ENCODE measurements at places on chromosomes 6 and 20.

- DNase-seq: no peak
Measured at GRCh38 chr6:4031442-4031841, 47.5 kb downstream of the FAM217A start.

DNA sequence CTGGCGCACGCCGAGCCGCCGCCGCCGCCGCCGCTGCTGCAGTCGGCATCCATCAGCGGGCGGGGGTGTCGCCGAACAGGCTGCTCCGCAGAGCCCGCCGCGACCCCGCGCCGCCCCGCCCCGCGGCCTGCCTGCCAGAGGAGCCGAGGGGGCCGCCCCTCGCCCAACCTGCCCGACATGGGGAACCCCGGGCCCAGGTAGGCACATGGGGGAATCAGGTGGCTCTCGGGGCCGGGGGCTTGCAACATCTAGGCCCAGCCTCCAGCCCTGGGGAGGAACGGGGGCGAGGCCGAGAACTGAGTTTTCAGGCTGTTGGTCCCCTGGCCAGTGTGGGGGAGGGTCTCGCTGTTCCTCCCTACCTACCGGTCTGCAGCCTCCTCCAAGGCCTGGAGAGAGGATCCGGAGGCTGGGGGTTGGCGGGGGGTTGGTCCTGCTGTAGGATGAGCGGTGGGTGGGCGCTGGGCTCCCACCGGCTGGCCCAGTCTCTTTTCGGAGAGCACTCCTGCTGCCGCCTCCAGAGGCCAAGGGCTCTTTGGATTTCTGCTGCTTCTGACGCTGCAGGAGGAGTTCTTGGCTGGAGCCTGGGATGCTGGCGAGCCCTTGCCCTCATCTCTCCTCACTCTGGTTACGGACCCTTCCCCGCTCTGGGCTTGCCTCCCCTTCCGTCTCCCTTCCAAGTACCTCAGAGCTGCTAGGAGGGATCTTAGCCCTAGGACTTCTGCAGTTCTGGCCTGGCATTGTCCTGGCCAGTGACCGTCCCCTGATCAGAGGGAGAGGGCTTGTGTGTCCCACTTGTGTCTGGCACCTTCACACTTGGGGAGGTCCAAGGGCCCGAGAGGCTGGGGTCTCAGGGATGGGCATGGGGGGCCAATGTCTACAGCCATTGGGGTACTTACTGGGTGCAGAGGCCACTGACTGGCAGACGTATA is at the start of gene EPB41L1:
TSS of gene EPB41L1 (plus strand) at position 41 of the 929 bp plus-strand sequence. CDS start 19,038 bp downstream, outside the sequence.
- DNase-seq: no peak

DNA sequence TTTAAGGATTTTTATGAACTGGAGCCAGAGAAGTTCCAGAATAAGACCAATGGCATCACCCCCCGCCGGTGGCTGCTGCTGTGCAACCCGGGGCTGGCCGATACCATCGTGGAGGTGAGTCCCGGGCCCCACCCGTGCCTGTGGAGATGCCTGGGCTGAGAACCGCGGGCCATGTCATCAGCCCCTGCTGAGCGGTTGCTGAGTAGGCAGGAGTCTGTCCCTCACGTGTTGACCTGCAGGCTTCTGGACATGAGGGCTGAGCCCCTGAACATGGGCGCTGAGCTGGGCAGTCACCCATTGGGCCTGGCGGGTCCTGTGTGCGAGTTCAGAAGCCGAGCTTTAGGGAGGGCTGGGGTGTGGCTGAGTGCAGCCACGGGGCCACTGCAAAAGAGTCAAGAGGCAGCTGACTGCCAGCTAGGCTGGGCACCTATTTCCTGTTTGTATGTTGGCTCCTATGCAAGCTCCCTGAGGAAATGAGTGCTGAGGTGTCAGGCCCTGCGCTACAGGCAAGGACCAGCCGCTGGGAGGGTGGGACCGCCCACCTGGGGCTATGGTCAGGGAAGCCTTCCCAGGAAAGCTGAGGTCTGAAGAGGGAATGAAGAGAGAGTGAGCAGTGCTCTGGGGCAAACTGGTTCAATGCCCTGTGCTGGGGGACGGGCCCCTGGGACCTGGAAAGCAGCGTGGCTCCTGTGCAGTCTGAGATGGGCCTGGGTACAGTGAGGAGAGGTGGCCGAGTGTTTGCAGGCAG is 34.3 kb downstream of the PYGB start:
- DNase-seq: no peak

GRCh38 chr6:6811128-6812009 is 222.8 kb downstream of the LY86 start:
- no peak for DNase-seq

DNA sequence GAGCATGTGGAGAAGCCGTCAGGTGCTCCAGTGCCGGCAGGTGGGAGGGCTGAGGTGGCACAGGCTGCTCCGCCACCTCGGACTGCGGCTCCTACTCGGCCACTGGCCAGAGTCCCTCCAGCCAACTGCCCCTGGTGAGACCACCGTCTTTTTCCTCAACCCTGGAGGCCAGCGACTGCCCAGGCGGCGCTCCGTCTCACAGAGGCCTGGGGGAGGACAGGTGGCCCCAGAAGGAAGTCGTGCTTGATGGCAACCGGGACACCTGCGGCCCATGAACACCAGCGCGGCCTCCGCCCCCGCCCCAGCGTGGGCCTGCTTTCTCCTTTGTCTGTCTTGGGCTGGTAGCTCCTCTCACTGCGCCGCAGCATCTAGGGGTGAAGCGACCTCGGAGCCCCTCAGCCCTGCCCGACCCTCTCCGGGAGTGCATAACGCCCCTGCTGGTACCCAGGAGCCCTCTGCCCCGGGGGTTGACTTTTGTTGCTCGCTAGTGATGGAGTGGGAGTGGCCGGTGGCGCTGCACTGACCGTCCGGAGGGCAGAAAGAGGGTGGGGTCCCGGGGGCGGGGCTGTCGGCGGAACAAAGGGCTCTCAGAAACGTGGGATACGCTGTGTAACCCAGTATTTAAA is 706 bp upstream of the TUBB2B start:
- DNase-seq: no peak

DNA sequence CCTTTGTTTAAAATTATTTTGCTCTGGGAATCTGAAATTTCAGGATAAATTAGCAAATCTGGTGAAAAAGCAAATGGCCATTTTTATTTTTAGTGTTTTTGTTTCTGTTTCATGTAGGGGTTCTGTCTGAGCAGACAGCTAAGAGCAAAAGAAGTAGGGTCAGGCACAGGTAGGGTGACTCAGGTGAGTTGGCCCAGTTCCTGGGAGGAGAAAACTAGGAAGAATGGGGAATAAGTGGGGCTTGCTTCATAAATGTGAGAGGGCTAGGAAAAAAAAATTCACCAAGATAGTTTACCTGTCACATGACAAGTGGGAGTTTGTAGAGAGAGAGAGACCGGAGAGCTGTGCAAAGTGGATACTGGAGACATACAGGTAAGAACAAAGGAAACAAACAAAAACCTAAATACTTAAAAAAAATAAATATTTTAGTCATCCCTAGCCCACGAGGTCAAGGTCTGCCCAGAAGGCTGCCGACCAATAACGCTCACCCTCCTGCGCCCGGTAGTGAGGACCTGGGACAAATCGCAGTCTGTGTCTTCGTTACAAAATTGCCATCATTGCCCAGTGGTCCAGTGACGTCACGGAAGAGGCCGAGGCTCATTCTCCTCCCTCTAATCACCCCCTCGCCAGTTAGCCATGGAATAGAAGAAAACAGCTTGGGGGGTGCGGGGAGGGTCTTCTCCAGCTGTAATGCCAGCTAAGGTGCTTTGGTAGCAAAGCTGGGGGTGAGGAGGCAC is 2.3 kb downstream of the THBD start:
- no peak for DNase-seq

- no peak for DNase-seq
Measured at GRCh38 chr6:77037439-77037838, 425.9 kb downstream of the HTR1B start.

DNA sequence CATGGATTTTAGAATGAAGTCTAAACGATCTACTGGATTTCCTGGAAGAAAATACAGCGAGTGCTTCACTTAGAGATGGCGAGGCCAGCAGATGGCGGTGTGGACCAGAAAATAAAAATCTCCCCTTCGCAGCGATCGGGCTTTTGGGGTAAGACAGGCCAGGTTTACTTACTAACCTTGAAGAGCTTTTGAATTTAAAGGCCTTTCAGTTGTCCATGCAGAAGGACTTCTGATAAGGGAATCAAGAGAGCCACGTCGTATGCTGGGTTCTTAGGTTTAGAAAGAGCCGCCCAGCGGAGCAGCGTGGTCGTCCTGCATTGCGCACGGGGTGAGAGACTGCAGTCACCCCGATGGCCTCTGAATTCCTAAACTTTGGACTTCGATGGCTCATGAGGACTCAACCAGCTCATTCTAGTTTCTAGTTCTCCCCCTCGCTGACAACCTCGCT is 125.2 kb upstream of the RALGAPA2 start:
- peak; percentile 72 for DNase-seq

DNA sequence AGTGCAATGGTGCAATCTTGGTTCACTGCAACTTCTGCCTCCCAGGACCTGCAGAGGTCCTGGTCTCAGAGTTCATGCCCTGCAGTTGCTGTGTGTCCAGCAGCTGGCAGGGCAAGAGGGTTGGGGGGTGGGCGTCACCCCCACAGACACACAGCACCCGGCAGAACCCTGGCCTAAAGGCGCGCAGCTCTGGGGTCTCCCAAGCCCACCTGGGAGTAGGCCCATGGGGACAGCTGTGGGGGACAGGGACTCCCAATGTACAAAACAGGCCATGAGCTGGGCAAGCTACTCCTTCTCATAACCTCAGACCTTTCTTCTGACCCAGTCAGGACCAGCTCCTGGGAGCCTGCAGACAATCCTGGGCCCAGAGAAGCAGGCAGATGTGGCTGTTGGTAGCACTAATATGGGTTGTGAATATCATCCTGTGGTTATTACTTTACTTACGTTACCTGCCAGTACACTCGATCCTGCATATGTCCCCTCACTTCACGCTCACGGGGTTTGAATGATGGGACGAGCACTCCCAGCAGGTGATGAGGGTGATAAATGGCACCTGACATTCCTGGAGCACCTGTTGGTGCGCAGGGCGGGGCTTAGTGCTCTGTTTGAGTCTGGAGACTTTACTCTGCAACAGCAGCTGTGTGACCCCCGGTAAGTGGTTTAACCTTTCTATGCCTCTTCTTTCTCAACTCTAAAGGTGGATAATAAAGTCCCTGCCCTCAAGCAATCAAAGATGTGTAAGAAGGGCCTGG is 39.9 kb upstream of the SULF2 start:
- DNase-seq: no peak

- no peak for DNase-seq
Measured at GRCh38 chr6:17405944-17406245, 12.5 kb downstream of the CAP2 start.

DNA sequence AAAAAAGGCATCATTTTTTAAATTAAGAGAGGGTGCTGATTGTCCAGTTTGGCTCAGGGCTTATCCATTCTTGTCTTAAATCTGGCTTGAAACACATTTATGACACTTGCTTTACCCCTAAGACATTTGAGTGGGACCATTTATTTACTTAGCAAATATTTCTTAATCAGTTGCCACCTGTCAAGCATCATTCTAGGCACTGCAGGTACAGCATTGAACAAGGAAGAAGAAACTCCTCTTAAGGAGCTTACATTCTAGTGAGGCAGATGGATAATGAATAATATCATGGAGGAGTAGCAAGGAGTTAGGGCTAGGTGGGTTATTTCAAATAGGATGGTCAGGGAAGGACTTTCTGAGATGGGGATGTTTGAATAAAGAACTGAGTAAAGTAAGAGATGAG is 189.8 kb downstream of the UTRN start:
- DNase-seq: no peak

DNA sequence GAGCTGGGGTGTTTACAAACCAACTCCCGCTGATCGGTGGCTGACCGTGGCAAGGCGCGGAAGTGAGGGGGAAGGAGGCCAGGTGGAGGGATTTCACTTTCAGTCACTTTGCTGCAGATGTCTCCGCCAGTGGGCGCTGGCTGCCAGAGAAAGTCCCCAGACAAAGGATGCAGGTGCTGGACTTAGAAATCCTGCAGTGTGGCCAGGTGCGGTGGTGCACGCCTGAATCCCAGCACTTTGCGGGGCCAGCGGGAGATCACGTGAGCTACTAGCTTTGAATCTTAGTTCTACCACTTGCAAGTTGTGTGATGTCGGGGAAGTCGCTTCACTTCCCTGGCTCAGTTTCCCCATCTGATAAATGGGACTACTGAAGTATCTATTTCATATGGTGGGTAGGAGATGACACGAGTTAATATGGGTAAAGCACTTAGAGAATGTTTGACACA is 180.4 kb downstream of the ZNF217 start:
- peak; percentile 64 for DNase-seq

DNA sequence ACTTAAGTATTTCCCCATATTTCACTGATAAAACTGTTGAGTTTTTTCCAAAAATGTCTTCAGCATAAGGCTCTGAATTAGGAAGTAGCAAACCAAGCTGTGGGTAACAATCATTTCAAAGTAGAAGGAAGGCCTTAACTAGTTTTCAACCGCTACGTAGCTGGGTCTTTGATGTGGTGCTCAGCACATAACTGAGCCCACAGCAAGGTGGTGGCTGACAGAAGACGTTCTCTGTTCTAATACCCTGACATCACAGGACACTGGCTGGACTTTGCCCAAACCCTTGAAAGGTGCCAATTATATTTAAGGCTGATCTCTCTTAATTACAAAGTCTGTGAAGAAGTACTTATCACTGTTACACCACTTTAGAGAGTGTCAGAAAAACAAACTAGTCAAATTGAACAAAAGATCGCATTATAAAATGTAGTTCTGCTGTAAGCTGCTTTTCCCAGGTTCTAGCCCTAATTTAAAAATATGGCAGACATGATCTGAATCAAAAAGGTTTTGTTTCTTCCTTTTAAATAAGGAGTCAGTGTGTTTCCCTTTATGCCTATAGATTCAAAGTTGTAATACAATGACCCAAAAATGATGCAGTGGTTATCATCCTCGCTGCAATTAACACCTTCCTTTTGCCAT is 26.7 kb downstream of the MAN1A1 start:
- DNase-seq: no peak

Measured in stimulated activated CD8-positive, alpha-beta memory T cell treated with anti-CD3 and anti-CD28 coated beads, Interleukin-4, amount 100 ng/mL, for 48 hours (primary cell).